T-helper 2 cell treated with Interferon-gamma antibody and Interleukin-4, amounts not matched to agents 5 μg/mL and 100 μg/mL, for 36 hours (primary cell): ENCODE measurements at places on chromosomes 4 and X.

GRCh38 chr4:36316607-36317006, 35.2 kb downstream of the DTHD1 start:
- no peak for DNase-seq

DNA sequence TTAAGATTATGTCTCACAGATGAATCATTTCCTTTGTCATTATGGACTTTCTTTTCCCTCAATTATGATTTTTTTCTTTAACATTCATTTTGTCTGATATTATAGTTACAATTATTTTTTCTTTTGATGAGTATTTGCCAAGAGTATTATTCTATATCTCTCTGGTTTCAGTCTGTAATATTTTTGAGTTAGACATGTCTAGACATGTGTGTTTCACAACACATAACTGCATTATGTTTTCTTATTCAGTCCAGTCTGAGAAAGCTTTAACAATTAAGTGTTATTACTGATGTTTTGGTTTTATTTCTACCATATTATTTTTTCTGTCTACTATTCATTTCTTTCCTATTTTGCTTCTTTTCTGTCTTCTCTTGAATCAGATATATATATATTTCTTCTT, 108.3 kb upstream of the MID1IP1 start:
- DNase-seq, result no peak

DNA sequence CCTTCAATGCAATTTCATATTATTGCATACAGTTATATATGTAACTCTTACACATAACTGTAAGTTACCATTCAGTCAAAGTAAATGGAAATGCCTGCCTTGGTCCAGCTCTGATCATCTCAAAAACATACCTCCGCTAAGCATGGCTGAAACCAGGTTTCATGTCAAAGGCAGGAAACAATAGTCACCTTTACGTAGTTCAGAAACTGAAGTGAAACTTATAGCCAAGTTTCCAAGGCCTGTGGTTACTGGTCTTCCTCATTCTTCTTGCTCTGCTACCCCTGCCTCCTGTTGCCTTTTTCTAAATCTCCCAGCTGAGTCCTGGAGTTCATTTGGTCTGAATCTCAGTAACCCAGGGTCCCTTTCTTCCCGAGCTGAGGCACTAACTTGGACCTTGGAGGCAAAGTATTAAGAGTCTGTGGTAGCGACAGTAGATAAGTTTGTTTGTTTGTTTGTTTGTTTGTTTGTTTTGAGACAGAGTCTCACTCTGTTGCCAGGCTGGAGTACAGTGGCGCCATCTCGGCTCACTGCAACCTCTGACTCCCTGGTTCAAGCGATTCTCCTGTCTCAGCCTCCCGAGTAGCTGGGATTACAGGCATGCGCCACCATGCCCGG, 30.8 kb downstream of the DAPP1 start:
- peak; percentile 53 for DNase-seq

DNA sequence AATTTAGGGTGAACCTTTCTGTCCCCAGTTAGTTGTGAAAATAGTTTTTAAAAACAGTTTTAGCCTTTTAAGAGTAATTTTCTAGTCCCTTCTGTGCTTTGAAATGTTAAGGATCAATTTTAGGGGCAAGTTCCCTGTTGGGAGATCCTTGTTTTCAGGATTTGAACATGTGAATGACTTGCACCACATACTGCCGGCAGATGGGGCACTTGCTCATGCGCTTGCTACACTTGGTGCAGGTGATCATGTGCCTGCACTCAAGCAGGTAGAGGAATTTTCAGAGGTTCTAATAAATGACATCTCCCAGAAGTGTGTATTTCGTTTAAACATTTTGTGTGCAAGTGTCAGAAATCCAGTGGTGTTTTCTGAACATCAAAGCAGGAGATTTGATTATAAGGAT, 195.9 kb downstream of the CHM start:
- DNase-seq, result no peak

DNA sequence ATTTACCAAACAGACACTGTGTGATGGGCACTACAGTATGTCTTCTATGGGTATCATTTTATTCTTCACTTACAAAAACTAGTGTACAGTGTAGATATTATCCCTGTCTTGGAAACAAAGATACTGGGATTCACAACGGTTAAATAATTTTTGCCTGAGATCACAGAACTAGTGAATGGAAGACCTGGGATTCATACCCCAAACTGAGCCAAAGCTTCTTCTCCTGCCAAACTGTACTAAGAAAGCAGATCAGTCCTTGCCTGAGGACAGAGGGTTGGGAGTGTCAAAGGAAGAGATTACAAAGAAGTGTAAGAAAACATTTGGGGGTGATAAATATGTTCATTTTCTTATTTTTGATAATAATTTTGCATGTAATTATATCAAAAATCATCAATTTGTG, 43.1 kb downstream of the PPA2 start:
- DNase-seq, result no peak
